ENCODE measurements at places on chromosomes 6 and 20.

DNA sequence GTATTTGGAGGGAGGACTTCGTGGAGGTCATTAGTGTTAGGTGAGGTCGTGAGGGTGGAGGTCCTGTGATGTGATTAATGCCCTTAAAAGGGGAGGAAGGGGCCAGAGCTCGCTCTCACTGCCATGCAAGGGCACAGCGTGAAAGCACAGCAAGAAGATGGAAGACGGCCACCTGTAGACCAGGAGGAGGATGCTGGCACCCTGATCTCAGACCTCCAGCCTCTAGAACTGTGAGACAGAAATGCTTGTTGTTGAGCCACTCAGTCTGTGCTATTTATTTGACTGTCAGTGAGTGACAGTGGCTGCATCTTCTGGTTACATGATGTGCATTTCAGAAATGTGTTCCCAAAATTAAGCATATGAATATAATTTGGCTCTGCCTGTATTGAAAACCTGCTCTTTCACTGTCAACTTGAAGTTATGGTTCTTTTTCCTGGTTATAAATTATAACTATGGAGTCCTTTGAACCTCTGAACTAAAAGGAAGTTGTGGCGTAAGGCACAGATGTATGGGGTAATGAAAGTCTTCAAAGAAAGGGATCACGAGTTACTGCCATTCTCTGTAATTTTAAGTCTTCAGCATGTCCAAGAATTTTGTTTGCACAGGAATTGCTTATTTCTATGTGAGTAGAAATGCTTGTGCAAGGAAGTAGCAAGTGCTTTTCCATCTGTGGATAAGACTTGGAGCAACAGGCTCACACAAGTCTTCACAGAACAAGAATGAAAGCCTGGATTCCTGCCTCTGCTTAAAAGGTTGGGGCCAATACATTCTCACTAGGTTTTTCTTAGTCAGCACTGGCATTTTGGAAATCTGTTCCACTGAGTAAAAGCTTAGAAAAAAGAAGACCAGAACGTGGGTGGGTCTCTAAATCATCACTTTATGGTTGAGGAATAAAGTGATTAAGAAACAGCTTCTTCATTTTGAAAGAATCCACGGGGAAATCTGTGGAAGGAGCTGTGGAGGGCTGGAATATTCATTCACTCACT, 10.3 kb downstream of the PPP1R14C start:
- no peak for DNase-seq

DNA sequence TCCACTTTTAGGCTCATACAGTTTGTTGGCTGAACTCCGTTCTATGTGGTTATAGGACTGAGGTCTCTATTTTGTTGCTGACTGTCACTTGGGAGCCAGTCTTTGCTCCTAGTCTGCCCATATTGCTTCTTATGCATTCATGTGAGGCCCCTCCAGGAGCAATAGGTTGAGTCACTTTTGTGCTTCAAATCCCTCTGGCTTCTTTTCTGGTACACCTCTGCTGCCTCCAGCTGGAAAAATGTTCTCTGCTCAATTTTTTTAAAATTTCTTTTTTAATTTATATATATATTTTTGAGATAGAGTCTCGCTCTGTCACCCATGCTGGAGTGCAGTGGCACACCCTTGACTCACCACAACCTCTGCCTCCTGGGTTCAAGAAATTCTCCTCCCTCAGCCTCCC, 42.7 kb upstream of the NOX3 start:
- DNase-seq, result no peak

GRCh38 chr20:10034717-10035571, at the start of gene ANKEF1:
Gene ANKEF1, plus strand, starts transcription at chr20:10034987. Its CDS starts 3,315 bp downstream, at chr20:10038302.
- DNase-seq, result peak; percentile 78

DNA sequence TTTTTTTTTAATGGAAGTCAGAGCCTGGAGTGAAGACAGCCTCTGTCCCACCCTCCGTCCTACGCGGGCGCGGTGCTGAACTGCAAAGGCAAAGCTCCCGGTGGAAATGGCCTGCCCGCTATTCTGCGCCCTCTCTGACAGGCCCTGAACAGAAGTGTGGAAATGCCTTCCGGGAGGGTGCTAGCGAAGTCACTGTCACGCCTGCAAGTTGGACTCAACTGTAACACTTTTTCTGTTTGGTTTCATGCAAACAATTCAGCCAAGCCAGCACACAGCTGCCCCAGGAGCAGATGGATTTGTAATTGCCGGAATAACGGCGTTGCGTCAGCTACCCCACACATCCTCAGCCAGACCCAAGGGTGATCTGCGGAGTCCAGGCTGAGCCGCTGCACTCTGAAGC, 107.6 kb downstream of the PSMB1 start:
- DNase-seq, result no peak

DNA sequence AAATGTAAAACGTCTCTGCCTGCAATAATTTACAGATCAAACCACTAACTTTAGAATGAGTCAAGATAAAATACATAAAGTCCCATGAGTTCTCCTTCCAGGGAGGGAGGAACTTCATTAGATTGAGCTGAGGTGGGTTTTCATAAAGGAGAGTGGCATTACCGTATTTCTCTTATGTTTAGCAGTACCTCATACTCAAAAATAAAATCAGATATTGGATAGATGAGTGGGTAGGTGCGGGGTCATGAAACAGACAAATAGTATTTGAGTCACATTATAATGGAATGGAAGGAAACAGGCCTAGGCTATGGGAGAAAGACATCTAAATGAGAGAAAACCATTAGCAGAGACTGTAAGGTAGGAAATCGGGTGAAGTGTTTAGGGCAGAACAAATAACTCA, 166.1 kb upstream of the SMLR1 start:
- no peak for DNase-seq

DNA sequence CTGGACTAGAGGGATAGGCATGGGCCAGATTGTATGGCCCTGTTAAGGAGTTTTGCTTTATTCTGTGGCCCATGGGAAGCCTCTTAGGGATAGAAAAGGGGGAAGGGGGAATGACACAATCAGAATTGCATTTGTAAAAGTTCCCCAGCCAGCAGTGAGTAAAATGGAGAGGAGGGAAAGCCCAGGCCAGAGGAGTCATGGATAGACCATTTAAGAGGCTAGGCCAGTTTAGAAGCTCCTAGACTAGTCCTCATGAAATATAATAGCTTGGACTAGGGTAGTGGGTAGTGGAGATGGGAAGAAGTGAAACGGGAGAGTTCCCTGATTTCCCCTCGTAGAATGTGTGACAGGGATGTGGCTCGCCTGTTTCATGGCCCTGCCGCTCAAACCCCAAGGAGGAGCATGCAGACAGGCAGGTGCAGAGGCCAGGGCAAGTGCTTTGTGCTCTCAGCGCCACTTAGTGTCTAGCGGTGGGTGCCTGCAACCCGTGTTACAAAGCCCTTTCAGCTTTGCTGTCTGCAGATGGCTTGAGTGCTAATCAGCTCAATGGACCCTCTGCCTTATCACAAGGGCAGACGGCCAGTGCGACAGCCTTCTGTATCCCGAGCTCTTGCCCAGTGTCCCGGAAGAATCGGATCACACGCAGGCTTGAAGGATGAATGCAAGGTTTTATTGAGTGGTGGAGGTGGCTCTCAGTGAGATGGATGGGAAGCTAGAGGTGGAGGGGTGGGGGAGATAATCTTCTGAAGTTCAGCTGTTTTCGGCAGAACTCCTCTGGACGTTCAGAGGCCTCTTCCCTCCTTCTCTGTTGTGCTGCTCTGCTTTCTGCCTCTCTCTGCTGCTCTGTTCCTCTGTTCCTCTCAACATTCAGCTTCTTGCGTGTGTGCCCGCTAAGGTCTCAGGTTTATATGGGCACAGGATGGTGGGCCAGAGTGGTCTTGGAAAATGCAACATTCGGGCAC, 141.1 kb downstream of the CEP57L1 start:
- peak; percentile 42 for DNase-seq

DNA sequence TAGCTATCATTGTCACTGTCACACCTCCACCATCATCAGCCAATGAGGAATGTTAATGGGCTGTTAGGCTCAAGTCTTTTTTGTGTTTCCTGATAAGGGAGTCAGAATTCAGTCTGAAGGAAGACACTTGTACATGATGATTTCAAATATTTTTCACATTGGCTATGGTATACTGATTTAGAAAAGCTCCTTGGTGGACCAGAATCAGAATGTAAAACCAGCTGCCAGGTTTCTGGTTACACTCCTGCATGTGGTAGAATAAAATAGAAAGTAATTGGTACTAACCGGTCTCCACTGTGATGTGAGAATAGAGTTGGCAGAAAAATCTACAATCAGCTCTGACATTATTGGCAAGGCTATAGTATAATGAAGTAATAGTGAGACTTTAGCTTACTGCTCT, 10.7 kb downstream of the COL9A1 start:
- DNase-seq, result no peak

- DNase-seq, result no peak
Measured at GRCh38 chr20:64119681-64120341, 12.4 kb upstream of the NPBWR2 start.

GRCh38 chr6:30071081-30071818, 4.3 kb downstream of the PPP1R11 start:
- no peak for DNase-seq

- no peak for DNase-seq
Measured at GRCh38 chr20:56222201-56222600, 26.3 kb upstream of the MC3R start.

DNA sequence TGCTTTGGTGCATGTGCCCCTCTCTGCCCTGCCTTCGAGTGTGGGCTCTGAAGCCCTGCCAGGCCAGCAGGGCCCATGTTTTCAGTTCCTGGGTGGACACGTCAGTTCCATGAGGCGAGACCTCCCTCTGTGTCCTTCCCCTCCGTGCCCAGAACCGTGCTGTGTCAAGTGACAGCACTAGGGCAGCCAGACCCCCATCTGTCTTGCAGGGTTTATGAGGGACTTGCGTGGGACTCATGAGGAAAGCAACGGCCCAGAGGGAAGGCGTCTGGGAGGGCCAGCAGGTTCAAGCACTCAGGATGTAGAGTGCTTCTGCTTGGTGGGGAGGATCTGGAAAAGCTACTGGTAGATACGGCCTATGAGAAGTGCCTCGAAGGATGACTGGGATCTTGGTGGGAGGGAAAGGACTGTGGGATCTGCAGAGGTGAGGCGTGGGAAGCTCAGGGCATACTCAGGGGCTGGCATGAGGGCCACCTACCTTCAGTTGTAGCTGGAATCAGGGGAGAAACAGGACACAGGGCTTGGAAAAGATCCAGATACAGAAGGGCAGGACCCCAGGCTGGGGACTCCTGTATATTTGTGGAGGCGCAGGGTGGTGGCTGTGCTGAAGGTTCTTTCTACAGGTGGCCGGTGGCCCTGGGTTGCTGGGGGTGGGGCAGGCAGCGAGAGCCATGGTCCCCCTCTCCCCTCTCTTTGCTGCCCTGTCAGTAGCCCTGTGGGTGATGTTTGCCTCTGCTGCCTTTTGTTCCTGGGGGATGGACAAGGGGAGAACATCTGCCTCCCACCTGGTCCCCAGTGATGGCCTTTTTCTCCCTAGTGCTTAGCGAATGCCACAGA, 5.5 kb downstream of the NPEPL1 start:
- DNase-seq, result no peak

DNA sequence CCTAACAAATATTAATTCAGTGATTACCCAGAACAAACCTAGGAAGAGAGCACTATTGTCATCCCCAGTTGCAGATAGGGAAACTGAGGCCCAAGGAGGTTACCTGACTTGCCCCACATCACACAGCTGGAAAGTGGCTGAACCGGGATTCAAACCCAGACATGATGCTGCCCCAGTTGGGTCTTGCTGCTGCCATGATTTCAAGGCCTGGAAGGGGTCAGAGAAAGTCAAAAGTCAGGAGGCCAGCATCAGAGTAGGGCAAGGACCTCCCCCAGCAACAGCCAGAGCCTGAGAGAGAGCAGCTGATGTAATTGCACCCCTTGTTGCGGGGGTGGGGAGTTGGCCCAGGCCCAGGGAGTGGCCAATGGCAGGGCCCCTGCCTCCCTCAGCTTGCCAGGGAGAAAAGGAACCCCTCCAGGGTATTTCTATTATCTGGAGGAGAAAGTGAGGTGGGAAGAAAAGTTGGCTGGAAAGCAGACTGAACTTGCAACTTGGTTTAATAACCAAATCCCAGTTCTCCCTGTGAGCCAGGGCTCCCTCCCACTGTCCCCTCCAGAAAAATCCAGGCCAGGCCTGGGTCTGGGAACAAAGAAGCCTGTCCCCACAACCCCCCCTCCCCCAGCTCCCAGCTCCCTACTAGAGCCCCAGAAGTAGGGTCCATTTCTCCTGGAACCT, 83.6 kb downstream of the MRPL14 start:
- DNase-seq, result no peak

DNA sequence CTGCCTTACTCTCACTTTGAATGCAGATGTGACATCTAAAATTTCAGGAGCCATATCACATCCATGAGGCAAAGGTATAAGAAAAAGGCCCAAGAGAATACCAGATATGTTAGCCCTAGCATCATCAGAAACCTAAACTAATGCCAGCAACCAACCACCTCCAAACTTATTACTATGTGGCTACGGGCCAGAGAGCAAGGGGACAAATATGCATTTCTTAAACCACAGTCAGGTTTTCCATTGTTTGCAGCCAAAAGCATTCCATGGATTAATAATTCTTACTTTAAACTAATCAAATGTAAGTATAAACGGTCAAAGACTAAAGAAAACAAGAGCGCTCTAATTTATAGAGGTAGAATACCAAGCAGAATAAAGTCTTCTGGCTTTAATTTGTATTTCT, 84.7 kb downstream of the TASP1 start:
- DNase-seq, result no peak

GRCh38 chr6:42185597-42185996, 9.2 kb downstream of the GUCA1B start:
- no peak for DNase-seq

DNA sequence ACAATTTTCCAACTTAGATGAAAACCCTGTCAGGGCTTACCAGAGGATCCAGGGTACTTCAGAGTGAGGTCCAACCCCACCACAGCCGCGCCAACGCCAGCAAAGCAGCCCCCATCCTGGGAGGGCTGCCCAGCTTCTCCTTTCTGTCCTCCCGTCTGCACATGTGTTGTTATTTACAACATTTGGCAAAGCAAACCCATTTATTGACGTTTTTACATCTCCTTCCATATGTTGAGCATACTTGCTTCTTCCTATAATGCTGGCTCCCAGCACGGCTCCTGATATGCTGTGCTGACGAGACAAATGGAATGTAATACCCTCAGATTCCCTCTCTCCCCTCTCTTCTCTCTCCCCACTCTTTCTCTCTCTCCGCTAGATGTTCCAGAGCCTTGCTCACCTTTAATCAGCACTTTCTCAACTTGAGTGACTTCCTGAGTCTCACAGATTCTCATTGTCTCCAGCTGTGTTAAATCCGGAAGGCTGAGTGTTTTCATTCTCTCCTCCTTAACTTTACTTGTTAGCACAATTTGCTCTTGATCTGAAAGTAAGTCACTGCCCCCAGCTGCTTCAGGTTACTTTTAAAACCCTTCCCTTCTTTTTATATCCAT, 22.7 kb downstream of the RCAN2 start:
- no peak for DNase-seq

- no peak for DNase-seq
Measured at GRCh38 chr6:159090530-159091480, 46.0 kb upstream of the TAGAP start.

GRCh38 chr6:85792254-85792653, 149.6 kb upstream of the SYNCRIP start:
- DNase-seq, result no peak

DNA sequence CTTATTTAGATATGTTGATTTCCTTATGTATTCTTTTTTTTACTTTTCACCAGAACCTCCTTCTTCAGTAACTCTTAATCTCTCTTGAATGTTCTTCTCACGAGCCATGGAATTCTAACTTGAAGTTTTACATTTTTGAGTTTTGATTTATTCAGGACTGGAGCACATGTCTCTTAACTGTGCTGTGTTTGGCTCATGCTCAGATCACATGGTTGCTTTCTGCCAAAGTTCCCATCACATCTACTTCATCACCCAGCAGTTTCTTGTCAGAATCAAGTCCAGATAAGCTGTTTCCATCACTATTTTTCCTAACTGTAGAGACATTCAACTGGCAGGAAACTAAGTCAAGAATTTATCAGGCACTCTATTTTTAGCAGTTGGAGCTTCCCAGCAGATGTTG, 31.7 kb downstream of the SLC35A1 start:
- no peak for DNase-seq

GRCh38 chr20:44342248-44342647, 5.4 kb downstream of the R3HDML start:
- DNase-seq, result no peak

Measured in CD4-positive, alpha-beta T cell (primary cell).